ENCODE measurements at places on chromosomes 1 and 21.

DNA sequence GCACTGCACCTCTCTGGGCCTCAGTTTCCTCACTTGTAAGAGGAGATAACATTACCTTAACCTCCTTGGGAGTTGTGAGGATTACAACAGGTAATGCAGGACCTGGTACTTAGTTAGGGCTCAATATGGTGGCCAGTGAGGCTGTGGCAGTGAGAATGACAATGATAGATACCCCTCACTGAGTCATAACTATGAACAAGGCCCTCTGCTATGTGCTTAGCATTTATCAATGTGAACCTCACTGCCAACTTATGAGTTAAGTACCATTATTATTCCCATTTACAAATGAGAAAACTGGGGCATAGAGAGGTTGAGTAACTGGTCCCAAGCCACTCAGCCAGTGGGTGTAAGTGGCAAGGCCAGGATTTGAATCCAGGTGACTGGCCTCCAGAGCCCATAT lies 64.4 kb downstream of the HMGB4 start:
- no peak for DNase-seq

GRCh38 chr1:59453297-59453968 lies 156.5 kb downstream of the FGGY start:
- no peak for DNase-seq

DNA sequence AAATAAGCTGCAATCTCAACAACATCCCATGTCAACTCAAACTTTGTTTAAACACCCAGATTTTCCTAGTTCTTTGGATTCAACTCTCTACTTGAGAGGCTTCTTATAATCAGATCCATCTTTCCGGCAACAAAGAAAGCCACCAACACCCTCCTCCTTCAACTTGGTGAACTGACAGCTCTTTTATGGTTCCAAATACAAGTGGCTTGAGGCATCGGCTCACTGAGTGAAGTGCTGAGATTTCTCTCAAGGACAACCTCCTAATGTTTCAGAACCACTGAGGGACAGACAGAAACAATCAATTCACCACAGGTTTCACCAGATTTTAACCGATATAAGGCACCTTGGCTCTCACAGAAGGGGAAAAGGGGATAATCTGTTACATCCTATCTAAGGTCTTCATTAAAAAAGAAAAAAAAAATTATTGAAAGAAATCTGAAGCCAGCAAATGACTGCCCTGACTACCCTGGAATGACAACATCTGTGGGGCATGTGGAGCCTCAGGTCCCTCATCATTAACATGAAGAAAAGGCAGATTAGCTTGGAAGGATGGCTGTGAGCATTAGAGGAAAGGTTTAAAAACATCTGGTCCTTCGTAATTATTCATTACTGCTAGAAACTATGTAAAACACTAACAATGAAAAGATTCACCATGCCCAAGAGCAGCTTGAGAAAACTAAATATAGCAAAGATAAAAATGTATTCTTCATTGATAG lies 50.9 kb downstream of the PTPN14 start:
- no peak for DNase-seq

DNA sequence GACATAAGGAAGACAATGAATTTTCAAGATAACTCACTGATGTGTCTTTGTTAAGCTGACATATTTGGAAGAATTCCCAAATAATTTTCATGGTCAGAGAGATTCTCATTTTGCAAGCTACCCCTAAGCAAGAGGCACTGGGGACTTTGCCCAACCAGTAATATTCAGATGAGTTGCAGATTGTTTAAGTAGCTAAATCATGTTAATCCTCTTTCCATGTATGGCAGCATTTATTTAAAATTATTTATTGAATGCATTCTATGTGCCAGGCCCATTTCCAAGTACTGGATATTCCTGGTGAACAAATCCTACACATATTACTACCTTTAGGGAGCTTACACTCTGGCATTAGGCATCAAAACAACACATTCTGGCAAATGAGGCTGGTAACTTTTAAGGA lies 56.5 kb upstream of the BACH1 start:
- no peak for DNase-seq

Data from activated gamma-delta T cell treated with Interleukin-2 at 50 U/mL for 16 hours (primary cell).